Cerebellum (tissue), 4 donors: ENCODE measurements at places on chromosomes 12 and 14.

DNA sequence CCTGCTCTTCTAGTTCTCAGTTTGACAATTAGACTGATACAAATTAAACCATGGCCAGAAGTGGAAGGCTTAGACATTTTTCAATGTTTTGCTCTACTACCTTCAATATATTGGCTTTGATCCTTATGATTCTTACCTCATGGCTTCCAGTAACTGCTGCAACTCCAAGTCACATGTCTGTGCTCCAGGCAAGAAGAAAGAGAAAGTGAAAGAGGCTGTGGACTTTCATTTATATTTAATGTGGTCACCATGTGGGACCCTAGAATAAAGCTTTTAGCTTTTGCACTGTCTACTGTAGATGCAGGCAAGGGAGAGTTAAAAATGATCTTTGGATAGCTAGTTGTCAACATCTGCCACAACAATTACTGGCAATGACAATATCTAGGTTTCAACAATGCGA lies 214.3 kb upstream of the PDE3A start:
- DNase-seq, result no peak

DNA sequence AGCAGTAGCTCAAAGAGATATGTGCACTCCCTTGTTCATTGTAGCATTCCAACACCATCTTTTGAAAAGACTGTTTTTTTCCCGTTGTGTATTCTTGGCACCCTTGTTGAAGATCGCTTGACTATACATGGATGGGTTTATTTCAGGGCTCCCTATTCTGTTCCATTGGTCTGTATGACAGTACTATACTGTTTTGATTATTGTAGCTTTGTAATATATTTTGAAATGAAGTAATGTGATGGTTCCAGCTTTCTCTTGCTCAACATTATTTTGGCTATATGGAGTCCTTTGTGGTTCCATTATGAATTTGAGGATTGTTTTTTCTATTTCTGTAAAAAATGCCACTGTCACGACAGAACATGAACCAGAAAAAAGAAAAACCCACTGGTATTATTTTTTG lies 25.7 kb downstream of the BRMS1L start:
- no peak for DNase-seq

DNA sequence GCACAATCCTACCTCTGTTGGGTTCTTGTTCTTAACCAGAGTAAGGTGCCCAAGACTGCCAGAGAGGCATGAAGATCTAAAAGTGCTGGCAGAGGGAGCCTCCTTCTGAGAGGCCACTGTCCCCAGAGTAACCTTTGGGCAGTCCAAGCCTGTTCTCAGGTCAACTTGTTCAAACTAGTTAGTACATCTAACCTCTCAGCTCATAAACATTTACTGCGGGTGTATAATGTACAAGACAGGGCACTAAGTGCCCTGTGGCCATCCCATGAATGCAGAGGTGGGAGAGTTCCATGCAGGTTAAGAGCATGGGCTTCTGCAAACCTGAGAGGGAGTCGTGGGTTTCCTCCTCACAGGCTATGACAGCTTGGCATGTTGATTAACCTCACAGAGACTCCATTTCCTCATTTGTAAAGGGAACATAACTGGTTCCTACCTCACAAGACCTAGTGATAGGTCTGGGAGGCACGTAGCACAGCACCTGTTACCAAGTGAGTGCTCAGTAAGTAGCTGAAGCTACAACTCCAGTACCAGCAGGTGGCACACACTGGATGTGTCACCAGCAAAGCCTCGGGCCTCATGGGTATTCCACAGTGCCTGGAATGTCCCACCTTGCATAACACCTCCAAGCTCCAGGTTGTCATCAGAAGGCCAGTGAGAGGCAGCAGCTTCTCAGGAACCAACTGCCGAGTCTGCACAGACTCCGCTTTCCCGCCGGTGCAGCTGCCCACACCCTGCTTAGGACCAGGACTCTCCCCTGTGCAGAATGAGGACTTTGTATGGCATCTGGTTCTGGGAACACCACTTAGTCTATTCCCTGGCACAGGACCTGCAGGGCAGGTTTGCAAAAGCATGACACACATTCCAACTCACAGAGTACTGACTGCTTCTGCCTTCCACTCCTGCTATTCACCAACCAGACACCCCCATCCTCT lies 4.4 kb downstream of the VDR start:
- no peak for DNase-seq

DNA sequence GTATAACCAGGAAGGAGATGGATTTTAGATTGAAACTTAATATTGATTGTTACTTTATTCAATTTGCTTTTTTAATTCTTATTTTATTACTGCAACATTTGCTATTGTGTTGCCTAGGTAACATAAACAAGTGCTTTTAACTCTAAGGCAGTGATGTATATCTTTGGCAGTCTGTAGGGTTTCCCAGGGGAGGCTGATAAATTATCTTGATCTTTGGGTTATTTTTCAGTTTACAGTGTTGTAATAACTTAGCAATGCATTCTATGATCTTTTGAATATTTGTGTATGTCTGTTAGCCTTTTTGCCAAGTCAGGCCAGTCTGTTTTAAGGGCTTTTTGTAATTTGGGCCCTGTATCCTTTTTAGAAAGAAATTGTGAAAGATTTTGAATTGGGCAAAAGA lies 7.8 kb upstream of the DTD2 start:
- DNase-seq, result no peak

DNA sequence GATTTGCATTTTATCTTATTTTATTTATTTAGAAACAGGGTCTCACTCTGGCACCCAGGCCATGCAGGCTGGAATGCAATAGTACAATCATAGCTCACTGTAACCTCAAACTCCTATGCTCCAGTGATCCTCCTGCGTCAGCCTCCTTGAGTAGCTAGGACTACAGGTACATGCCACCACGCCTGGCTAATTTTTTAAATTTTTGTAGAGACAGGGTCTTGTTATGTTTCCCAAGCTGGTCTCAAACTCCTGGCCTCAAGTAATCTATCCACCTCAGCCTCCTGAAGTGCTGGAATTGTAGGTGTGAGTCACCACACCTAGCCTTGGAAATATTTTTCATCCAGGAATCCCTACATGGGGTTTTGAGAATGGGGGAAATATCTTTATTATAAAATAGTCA lies 84.6 kb downstream of the MAPKAPK5 start:
- no peak for DNase-seq
